Myocyte (in vitro differentiated cells): ENCODE measurements at places on chromosomes 6 and 20. TPM values are rescaled to one million over a fixed set of nuclear protein-coding genes. Genes with fewer than 3 reads are reported as not detected.
A peak's percentile ranks its signal among the peaks of the same experiment; 100 is the strongest.

GRCh38 chr6:32439602-32440214, at the start of gene HLA-DRA:
TSS of gene HLA-DRA (plus strand) at chr6:32439887. CDS start at chr6:32439951, 64 bp downstream.
- DNase-seq: peak; percentile 54

GRCh38 chr6:40755749-40756452, 168.7 kb upstream of the LRFN2 start:
- DNase-seq: no peak

DNA sequence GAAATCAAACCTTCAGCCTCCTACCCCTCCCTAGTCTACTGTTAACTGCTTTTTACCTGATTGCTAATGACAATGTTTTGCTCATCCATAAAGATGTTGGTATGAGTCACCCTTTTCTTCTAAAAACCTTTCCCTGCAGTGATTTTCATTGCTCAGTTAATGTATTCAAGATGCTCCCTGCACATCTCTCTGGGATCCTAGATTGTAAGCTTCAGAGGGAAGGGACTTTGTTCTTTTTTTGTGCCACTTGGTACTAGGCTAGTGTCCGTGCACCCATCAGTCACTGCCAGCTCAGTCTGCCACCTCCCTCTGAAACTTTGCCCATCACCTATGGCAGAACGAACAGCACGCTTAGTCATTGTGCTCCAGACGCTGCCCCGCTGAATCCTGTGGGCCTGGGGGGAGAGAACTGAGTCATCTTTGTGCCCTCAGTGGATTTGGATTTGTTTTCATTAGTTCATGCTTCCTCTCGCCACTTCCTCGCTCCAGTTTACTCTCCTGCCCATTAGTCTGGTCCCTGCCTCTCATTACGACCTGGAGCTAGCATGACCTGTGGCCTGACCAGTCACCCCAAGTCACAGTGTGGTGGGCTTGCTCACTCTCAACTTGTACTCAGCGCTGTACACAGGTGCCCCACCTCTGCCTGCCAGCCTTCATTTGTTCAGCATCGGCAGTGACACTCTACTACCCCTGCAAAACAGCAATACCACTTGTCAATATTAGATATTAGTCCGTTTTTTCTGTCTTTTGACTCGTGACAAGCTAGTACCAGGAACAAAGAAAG, 78.0 kb upstream of the TMEM181 start:
- peak; percentile 85 for DNase-seq

DNA sequence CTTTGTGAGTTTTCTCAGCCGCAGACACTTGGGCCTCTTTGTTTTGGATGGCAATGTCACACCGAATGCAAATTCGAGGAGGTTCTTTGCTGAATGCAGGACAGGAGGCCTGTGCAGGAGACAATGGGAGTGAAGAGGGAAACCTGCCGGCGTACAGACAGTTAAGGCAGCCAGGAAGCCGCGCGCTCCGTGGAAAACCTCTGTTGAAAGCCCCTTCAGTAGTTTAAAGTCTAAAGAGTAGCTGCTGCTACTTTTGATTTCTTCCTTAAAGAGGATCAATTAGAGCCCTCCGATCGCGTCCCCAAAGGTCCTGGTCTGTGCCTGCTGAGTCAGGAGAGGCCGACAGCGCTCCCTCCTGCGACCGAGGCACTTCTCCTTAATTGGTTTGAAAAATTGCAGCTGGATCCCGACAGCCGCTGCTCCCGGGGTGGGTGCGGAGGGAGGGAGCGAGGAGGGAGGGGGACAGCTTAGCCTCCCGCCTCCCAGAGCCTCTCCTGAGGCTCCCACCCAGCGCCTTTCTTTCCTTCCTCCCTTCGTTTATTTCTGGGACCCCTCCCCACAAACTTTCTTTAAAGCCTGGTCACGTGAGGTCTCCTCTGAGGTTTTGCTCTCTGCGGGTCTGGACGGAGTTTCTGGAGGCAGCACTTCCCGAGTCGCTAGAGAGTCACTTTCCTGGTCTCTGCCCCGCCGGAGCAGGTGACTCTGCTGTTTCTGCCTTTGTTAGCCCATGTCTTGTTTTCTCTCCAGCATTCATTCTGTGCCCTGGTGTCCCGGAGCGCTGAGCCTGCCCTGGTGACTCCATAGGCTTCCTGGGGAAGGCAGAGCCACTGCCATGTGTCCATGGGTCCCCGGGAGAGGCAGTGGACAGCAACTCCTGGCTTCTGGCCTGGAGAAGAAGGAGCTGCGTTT, 22.3 kb upstream of the RPP40 start:
- DNase-seq: peak; percentile 62

- DNase-seq: no peak
Observed at GRCh38 chr6:149719531-149719930, 1.6 kb upstream of the LATS1 start.

DNA sequence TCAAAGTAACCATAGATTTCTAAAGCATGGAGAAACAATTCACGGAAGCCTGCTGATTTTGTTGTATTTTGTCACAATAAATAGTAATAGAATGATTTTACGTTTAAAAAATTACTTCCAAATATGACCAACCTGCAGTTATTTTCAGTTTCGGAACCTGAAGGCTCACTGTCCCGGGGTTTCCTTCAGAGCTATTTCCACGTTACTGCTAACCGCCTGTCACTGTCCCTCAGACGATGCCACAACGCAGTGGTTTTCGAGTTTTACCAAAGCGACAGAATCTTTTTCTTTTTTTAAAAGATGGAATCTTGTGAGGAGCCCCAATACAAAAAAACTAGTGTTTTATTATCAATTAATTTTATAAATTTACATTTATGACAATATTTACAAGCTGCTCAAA, 40.5 kb downstream of the PSMG4 start:
- DNase-seq: no peak

- DNase-seq: no peak
Observed at GRCh38 chr6:3393836-3394202, 63.0 kb downstream of the SLC22A23 start.

DNA sequence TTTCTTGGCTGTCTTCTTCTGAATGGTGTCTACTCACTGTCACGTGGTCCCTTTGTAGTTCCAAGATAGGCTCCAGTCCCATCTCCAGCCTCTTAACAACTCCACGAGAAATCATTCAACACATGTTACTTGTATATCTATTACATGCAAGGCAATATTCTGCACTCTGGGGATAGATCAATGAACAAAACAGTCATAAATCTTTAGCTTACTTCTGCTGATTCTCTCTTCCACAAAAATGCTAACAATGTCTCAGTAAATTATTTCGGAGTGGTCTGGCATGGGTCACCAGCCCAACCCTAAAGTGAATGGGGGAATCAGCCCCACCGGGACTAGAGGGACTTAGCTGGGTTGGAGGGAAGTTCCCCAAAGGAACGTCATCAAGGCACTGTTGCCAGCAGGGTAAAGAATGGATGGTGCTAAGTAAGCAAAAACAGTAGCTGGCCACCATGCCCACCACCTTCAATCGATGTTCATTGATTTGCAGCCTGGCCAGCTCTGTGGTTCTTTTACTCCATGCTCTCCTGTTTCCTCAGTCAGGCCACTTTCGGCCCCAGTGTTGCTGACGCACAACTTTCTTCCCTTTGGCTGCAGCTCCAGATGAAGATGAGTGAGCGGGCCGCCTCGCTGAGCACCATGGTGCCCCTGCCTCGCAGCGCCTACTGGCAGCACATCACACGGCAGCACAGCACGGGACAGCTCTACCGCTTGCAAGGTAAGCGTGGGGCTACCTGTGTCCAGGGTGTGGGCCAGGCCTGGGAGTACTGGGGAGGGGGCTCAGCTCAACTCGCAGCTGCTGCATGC, 167.7 kb downstream of the DOK5 start:
- DNase-seq: no peak

DNA sequence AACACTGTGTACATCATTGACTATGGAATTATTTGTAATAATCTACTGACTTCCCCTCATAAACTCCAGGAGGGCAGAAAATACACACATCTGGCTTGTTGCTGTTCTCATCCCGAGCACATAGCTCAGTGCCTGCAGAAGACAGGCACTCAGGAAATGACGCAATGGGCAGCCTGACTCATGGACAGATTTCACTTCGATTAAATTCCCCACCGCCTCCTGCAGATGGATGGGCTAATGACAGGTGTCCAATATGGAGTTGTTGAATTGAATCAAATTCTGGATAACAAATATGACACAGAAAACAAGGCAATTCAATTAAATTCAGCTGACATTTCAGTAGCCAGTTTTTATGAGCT, 9.1 kb downstream of the ANKRD60 start:
- DNase-seq: peak; percentile 59

DNA sequence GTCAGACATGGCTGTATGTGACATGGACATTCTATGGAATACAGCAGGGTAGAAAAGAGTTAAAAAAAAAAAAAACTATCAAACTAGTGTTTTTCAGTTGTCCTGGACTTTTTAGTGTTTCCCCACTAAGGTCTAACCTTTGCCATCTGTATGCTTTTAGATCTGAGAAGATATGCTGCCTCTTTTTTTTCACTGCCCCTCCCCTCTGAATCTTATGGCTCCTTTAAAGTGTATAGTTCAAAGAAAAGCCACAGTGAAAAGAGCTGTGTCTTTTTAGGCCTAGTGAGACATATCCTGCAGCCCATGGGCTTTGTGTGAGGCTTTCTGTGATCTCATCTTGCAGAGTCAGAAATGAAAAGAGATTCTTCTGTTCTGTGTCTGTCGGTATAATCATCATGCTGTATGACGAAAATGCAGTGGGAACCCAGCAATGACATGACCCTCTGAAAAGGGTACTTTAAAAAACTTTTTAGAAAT, 29.3 kb downstream of the ADGRG6 start:
- no peak for DNase-seq

DNA sequence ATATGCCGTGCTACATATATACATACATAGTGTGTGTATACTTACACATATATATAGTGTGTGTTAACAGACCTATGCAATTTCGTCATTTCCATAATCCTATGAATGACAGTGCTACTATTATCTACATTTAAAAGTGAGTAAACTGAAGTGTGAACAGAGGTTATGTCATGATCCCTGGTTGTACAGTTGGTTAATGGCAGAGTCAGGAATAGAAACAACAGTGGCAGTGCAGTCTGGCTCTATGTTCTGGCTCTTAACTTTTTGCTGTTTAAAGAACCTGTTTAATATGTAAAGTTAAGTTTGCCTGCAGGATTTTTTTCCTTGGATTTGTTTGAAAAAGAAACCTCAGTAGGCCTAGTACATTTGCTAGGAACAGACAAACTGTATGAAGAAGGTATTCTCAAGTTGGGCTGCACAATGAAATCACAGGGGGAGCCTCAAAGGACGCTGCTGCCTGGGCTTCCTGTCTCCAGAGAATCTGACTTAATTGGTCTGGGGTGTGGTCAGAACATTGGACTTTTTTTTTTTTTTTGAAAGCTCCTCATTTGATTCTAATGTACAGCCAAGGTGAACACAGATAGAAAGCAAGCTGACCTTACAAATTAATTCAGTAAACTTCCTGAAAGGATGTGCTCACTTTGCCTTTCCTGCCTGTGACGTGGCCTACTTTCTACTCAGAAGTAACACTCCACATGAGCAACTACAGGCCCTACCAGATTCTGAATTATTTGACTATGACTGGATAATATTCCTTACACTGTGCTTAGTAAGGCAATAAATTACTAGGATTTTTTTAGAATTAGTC, 29.4 kb downstream of the PLCB1 start:
- no peak for DNase-seq

DNA sequence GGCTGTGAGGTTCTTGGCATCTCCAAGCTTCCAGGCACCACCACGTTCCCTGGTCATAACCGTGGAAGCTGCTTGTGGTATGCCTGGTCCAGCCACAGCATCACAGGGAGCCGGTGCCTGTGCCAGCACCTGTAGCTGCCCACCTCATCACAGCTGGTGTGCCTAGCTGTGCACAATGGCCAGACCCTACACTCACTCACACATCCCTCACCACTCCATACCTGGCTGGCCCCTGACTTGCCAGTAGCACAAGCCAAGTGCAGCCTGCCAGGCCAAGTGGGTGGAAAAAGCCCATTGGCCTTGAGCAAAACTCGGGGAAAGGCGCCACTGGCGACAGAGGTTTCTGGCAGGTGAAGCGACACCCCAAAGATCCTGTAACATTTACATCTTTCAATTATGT, 192.3 kb upstream of the MANEA start:
- DNase-seq: no peak

DNA sequence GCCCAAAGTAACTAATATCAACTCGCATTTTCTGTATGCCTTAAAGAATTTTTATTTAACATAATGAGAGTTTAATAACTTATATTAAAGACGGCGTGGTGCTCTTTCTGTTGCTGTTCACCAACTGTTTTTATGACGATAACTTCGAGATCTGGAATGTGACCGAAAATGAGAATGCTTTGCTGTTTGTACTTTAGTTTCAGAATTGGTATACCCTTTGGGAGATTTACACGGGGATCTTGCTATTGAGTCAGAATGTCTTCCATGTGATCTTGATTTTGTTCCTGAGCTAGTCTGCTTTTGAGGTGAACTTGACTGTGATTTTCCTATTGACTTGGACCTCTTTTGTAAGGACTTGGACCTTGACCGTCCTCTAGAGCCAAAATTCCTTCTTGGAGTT, 17.9 kb downstream of the PNRC1 start:
- DNase-seq: no peak

DNA sequence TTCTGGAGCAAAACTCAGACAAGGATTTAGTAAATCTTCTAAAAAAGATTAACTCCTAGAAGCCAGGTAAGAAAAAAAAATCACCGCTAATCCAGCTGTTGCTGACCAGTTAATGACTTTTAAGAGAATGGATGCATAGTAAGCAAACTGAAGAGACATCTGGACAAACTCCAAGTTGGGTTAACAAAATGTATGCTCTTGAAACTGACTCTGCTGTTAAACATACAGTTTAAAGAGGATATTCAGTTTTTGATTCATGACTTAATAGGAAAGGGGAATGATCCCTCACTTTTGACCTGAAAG, 70.4 kb downstream of the PLAGL1 start:
- DNase-seq: no peak

LY6G6C gene
- total RNA-seq: not detected in 2 replicates

CITED2 gene
- total RNA-seq: 201 and 218 TPM in 2 replicates

POM121L2 gene
- total RNA-seq: not detected in 2 replicates

GJA10 gene
- total RNA-seq: not detected in 2 replicates

ZBTB9 gene
- 3.6 and 5.2 TPM in 2 replicates for total RNA-seq

METTL24 gene
- total RNA-seq: not detected in 2 replicates

SAYSD1 gene
- total RNA-seq: 15.2 and 16.1 TPM in 2 replicates

ULBP1 gene
- 0.16 and 0.26 TPM in 2 replicates for total RNA-seq

SMLR1 gene
- total RNA-seq: not detected in 2 replicates

TSHZ2 gene
- 0.27 TPM in 1 of 2 replicates, not detected in the other for total RNA-seq

CCN6 gene
- not detected in 2 replicates for total RNA-seq
